ENCODE measurements at places on chromosomes 4 and X. TPM values are rescaled to one million over a fixed set of nuclear protein-coding genes. Genes with fewer than 3 reads are reported as not detected.

DNA sequence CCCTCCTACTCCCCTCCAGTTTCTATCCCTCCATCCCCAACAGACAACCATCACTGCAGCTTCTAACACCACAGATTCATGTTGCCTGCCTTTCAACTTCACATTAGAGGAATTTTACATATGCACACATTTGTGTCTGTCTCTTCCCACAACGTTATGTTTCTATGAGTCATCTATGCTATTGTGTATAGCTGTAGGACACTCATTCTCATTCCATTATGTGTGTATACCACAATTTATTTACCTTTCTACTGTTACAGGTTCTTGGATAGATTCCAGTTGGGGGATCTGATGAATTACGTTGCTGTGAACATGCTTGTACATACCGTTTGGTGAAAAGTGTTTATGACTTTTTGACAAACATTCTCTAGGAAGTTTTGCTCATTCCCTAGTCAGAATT lies 58.8 kb upstream of the TRPC3 start:
- no peak for DNase-seq

DNA sequence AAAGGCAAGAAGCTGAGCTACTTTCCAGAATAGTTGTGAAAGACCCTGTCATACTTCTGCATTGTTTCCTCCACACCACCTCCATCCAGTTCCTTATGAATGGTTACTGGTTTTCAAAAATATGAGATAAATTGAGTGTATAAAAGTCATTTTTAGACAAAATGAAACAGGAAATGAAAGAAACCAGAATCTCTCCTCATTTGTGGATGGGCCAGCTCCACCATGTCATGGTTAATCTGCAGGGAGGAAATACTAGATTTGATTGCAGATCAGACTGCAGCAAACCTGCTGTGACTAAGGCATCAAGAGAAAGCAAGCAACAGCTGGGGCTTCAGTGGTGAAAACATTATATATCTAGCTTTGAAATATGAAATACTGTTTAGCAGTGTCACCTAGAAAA lies 23.8 kb downstream of the F9 start:
- no peak for DNase-seq

DNA sequence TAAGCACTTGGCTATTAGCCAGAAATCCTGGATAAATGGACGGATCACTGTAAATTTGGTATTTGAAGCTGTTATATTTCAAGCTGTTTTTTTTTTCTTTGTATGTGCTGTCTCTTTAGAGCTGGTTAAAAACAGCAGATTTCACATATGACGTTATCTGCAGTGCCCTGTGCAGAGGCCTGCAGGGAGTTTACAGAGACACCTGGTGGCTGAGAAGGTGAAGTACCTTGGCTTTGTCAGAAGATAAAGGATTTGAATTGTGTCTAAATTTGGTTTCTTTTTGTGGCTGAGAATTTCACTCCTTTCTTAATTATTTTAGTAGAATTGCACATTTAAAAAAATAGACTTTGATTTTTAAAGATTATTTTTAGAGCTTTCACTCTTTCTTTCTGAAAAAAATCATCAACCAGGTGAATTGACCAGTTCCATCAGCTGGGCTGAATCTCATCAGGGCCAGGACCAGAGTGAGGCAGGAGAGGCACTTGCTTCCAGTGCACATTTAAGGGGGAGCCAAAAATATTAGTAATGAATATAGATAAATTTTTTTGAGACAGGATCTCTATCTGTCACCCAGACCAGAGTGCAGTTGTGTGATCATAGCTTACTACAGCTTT lies 9.6 kb upstream of the CHRNA9 start:
- DNase-seq: peak; percentile 40

GRCh38 chr4:78155616-78156105 lies 98.5 kb downstream of the FRAS1 start:
- no peak for DNase-seq

DNA sequence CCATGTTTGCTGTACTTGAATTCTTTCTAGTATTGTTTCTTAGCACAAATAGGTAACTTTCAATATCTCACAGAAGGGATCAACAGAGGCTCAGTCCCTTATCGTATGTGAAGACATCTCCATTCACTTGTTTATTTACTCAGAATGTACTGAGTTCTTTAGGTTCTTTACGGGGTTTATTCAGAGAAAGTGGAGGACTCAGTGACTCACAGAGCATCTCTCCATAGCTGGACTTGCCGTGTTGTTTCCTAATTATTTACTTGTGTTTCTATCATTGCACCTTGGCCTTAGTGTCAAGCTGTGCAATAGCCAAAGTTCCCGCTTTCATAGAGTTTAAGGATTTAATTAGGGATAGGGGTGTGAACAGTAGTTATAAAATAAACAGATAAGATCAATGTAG lies 57.1 kb downstream of the RHOH start:
- no peak for DNase-seq

PPP2R3B gene
- total RNA-seq: 13.5 TPM

TEC gene
- 3.2 TPM for total RNA-seq

Measured in ovary (tissue), 10 donors.